ENCODE measurements at places on chromosomes 2 and 18.

GRCh38 chr2:180374502-180375281 is 367.6 kb upstream of the CWC22 start:
- no peak for DNase-seq

DNA sequence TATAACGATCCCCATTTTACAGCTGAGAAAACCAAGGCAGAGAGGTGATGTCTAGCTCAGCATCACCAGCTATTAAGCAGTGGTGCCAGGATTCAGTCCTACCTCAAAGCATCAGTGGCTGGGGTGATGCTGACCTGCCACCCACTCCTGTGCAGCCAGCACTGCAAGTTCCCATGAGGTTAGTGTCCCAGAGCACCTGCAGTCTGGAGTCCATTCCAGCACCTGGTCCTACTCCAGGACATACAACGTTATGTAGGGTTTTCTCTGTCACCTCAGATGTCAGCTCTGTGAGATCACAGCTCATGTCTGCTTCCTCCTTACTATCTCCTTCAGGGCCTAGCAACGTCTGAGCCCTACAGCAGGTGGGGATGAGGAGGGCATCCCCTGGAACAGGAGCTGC is 328.0 kb upstream of the HS6ST1 start:
- no peak for DNase-seq

GRCh38 chr18:34322365-34323289 is 97.9 kb upstream of the NOL4 start:
- DNase-seq: peak; percentile 71

- no peak for DNase-seq
Measured at GRCh38 chr2:56732946-56733345, 549.2 kb downstream of the CCDC85A start.

All from right hindlimb (tissue), 1 donor.